ENCODE measurements at places on chromosomes 3 and 15.

- no peak for DNase-seq
Measured at GRCh38 chr3:172347895-172348679, 100.2 kb downstream of the GHSR start.

DNA sequence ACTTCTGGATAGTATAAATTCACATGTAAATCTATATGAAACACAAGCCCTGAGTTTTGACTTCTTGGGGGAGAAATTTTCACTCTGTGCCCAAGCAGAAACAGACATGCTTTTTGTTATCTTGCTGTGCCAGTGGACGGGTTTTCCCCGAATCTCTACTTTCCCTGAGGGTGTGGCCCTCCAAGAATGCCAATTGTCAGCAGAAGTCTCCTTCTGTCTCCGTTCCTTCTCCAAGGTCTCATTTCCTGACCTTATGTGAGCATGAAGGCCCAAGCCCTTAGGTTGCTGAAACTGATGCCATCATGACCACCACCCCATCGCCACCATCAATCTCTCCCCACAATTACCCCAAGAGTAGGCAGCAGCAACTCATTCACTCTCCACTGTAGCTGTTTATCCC is 253.8 kb downstream of the XXYLT1 start:
- DNase-seq = no peak

- DNase-seq = no peak
Measured at GRCh38 chr15:99426431-99427105, 139.2 kb upstream of the MEF2A start.

DNA sequence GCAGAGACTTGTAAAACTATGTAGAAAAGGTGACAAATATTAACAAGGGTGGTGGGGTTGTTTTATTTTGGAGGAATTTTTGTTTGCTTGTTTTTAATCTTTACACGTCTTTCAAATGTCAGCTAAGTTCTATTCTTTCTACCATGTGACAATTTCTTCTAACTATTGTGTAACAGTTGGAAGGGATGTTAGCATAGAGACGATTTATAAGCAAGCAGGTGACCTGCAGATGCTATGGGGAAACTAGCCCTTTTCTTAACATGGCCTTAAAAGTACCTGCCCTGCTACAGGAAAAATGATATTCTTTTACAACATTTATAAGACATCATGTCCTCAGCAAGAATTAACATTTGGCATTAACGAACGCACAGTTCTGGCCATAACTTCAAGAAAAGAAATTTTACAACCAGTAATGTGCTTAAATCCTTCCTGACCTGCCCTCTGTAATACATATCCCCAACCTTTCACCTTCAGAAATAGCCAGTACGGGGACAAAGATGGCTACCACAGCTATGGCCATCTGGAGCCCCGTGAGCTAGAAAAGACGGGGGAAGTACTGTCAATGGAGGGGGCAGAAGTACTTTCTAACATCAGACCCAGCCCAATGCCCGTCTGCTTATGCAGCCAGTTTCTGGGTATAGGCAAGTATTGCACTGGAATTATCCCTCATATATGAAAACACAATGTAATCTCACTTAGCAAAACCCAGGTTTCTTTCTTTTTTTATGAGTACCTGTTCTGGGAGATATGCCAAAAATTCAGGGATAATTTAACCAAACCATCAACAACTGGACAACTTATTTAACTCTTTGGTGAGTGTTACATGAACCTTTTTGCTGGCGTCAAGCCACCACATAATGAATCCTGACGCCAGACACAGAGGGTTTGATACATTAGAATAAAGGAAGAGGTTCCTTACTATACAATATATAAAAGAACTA is 67.7 kb upstream of the NR2F2 start:
- DNase-seq = no peak

Data from D721Med (cell line).